ENCODE measurements at places on chromosomes 12 and 14.

DNA sequence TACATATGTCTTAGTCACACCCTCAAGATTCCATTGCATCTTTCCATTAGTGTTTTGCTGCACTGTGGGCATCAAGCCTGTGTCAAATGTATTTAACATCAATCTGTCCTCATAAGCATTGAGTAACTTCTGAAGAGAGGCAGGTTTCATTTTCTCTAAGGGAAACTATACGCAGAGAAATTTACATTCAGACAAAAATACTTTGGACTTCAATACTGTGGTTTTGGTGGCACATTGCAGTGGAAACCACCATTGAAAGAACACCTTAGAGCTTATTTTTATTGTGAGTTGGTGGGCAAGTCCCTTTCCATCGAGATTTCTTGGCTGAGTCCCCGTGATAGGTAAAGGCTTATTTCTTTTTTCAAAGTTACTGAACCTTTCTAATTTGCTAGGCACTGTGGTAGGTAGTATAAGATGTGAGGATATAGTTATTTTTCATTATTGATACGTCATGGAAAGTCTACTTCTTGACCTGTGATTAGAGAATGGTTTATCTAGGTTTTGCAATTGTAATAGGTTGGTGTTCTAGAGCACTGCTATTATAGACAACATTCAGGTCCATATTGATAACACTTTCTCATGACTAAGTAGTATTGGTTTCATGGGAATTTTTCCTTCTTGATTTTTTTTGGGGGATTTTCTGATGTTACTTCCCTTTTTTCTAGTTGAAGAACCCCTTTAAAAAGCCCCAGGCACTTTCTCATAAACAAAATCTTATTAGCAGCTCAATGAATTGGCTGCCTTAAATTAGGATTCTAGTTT is 81.9 kb downstream of the CFAP54 start:
- DNase-seq = no peak

GRCh38 chr14:95507701-95508103 is 8.7 kb downstream of the SYNE3 start:
- DNase-seq = no peak

DNA sequence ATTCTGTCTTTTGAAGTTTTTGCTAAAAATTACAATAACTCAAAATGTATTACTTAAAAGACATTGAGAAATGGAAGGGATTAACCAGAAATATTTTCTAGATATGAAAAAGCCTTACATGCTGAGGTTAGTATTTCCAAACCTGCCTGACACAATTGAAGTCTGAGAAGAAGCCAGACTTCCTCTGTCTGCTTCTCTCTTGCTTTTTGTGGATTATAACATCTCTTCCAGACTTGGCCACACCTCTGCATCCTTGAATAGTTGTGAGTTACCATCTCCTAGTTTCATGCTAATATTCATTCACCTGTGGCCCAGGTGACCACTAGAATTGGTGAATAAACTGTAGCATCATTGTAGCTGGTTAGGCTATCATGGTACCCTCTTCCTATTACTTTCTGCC is 497.6 kb downstream of the SLC16A7 start:
- no peak for DNase-seq

DNA sequence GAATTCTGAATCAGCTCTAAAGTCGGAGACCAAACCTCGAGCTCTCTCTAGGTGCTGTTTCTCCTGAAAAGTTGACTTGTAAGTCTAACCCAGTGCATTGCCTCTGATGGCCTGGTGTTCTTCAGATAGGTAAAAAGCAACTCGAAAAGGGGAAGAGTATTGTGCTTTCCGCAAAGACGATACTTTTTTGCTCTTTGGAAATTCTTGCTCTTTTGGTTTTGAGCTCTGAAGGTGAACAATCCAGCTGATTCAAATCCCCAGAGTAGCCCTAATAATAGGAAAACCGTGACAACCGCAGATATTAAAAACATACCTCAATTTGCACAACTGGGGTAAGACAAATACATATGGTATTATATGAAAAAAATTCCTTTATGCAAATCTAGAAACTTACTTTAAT is 447.4 kb downstream of the RAD51B start:
- DNase-seq = no peak

- no peak for DNase-seq
Observed at GRCh38 chr12:66713984-66714383, 35.1 kb upstream of the GRIP1 start.

DNA sequence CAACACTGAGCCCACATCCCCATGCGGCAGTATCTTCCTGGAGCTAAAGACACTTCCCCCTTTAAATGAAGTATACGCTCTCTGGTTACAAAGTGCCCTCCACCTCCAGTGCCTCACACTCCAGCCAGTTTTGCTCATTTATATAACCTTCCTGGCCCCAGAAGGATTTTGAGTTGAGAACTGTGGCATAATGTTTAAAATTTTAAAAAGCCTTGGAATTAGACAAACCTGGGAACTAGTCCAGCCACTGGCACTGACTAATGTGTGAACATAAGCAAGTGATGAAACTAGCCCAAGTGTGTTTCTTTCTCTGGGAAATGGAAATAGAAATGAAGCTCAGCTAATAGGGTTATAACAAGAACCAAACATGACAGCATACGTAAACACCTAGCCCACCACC is 723.7 kb upstream of the USP15 start:
- no peak for DNase-seq

- no peak for DNase-seq
Observed at GRCh38 chr14:96623676-96624484, 121.7 kb downstream of the PAPOLA start.

DNA sequence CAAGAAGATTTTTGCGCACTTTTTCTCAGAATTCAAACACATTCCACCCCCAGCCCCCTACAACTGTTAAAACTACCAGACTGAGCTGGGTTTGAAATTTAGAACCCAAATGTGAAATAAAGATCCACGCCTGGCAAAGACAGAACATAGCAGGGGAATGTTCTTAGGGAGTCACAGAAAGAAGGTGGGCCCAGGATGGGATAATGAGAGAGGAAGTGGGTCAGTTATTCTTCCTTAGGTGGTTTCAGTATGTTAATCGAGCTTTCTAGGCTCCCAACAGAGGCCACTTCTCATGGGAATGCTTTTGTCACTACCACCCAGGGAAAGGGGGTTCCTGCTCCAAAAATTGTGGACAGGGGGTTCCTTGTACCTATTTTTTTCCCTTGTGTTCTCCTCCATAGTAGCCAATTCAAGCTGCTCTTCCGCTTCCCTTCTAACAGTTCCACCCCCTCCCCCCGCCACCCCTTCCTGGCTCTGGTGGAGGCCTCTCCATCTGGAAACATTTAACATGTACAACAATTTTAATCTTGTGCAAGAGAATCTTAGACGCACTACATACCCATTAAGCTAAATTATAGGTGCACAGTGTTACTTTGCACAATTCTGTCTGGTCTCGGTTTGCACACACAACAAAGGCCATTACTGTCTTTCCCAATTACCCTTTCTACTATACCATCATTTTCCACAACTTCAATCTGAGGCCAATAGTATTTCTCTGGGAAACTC is 218.1 kb downstream of the MON2 start:
- DNase-seq = no peak

DNA sequence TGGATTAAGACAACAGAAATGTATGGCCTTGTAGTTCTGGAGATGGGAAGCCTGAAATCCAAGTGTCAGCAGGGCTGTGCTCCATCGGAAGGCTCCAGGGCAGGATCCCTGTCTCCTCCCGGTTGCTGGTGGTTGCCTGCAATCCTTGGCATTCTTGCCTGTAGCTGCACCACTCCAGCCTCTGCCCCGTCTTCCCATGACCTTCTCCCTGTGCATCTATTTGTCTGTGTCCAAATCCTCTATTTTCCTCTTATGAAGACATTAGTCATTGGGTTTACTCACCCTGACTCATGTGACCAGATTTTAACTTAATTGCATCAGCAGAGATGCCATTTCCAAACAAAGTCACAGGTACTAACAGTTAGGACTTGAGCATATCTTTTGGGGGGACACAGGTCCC is 15.1 kb downstream of the TUNAR start:
- DNase-seq = no peak

DNA sequence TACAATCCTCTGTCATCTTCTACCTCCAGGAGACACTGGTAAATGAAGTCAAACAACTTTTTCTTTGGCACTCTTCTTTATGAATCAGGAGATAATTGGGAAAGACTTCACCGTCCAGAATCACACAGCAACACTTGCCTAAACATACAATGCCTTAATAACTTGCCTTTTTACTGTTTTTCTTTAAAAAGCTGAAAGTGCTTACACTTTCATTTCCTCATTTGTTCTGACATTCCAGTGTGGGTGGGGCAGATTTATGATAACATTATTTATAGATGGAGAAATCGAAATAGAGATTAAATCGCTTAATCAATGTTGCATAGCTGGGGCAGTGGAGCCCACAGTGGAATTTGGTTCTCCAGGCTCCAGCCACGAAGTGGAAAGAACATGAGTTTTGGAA is 2.8 kb upstream of the FRS2 start:
- DNase-seq = no peak

DNA sequence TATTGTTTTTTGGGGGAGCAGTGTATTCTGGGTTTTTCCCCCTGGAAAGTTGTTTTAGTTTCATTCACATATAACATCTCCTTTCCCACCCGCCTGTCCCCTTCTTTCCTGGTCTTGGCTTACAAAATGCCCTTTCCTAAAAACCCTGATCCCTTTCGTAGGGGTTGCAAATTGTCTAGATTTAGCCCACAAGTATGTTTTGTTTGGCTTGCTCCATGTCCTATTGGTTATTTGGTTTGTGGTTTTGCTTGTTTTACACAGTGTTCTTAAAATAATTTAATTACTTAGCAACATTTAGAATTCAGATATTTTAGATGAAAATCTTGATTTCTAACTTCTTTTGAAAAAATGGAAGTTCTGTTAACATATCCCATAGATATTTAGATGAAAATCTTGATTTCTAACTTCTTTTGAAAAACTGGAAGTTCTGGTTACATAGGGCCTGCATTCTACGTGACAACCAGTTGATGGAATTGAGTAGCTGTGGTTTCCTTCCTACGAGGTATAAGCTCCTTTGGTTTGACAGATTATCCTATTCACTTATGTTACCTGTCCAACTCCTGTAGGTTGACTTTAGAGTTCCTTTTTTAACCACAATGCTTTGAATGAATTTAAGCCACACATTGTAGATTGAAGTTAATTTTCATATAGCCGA is 89.2 kb upstream of the TMEM263 start:
- DNase-seq = no peak

- DNase-seq = no peak
Observed at GRCh38 chr12:92360543-92360942, 214.9 kb upstream of the BTG1 start.

- DNase-seq = no peak
Observed at GRCh38 chr12:20210621-20211215, 157.6 kb upstream of the PDE3A start.

DNA sequence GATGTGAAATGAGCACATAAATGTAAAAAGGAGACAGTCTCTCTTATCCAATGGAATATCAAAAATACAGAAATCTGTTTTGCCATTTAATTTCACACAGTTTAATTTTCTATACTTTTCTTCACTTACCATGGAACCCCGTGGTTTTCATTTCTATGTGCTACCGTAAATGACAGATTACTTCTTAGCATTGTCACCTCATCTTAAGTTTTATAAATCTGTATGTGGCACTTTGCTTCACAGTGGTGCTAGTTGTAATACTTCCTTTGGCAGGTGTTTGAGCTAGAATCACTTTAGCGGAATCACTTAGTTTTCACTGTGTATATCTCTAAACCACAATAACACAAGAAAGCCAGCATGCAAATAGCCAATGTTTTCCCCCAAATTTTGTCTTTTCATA is 781.9 kb upstream of the MGAT4C start:
- DNase-seq = no peak

- DNase-seq = peak; percentile 29
Observed at GRCh38 chr14:76867516-76868453, 41.6 kb downstream of the LRRC74A start.

GRCh38 chr12:128570191-128571065 is 253.3 kb downstream of the SLC15A4 start:
- no peak for DNase-seq

DNA sequence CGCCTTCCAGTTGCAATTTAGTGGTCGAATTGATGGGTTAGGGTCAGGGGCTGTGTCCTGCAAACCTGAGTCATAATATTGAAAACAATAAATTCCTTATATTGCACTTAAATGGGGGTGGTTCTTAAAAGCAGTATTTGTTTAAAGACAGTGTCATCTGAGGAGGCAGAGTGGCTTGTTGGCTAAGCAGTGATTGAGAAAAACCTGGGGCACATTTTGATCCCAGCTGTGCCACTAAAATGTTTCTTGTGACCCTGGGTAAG is 48.4 kb downstream of the FBXW8 start:
- DNase-seq = no peak

DNA sequence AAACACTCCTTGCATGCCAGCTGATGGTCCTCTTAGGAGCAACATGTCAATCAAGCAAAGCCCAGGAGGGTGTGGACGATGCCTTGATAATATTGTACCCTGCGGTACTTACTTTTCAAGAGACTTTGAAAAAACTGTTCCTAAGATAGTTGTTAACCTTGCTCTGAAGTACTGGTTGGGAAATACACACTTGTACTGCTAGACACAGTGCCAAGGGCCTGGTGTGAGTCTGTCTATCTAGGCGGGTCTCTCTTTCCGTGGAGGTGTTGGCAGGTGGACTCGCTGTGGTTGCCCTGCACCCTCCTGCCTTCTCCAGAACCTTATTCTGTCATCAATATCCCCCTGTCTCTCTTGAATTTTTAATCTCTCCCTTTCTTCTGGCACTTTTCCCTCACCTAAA is 189.4 kb downstream of the NRXN3 start:
- no peak for DNase-seq

DNA sequence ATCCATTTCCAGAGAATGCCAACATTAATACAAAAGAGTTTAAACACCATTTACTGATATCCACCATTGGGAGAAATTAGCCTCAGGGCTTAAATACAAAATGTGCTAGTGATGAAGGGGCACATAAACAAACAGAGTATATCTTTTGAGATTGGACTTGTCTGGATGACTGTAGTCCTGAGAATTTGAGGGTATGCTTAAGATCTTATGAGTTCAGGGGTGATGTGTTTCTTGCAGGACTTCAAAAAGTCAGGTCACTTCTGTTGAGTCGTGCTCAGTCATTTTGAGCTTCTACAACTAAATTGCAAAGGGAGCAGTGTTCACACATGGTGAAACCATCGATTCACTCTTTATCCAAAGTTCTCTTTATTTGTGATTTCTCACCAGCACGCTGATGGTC is 425.7 kb downstream of the ATP23 start:
- no peak for DNase-seq

Measured in activated T-cell treated with anti-CD3 and anti-CD28 coated beads for 1 hour (primary cell).